ENCODE measurements at places on chromosomes 12 and 14.

- DNase-seq = no peak
These were observed 12.6 kb downstream of the DHRS1 start for GRCh38 chr14:24286996-24287395.

GRCh38 chr12:111276146-111276545, 92.7 kb downstream of the PHETA1 start:
- no peak for DNase-seq

- no peak for DNase-seq
These were observed 7.2 kb upstream of the RBM19 start for GRCh38 chr12:113973109-113973904.

GRCh38 chr12:120404271-120404670, 33.6 kb upstream of the COX6A1 start:
- DNase-seq = no peak

DNA sequence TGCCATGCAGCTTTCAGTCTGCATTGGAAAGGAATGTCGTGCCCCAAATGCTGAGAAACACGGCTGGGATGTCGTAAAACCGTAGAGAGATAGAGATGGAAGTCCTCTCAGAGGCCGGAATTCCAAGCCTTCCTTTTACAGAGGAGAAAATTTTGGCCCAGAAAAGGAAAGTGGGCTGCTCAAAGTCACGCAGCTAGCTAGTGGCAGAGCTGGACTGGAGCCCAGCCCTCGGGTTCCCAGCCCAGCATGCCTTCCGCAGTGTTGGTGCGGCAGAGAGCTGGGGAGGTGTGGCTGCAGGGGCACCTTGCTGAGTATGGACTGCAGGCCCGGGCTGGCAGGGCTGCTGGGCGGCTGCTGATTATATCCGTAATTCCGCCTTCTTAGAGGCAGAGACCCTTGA, 50.3 kb downstream of the KCNA1 start:
- DNase-seq = no peak

DNA sequence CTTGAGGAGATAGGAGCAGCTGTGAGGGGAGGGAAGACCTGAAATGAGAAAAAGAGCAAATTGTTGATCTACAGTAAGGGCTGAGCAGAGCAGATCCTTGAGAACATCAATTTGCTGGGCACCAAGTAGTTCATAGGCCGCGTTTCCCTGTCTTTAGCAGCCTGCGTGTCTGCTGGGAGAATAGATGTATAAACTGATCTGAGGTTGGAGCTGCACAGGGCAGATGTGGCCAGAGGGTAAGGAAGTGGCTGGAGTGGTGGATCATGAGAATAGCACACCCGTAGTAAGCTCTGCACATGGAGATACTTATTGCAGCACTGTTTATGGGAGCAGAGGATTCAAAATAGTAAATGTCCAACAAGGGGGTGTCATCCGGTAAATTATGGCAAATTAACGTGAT, 44.4 kb downstream of the NTF3 start:
- DNase-seq = no peak

DNA sequence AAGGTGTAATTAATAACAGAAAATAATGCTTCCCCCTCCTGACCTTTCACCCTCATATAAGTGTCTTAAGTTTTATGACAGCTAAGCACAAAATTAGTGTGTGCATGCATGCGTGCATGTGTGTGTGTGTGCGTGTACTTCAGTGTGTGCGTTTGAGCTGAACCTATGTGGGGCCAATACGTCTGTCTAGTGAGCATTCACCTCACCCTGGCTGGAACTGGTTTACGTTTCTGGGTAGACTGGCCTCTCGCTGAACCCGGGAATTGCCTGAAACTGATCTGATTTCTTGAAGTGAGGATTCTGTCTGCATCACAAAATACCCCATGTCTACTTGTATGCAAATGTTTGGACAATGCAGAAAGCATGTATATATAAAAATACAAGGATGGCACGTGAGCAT, 68.2 kb upstream of the TBX3 start:
- no peak for DNase-seq

DNA sequence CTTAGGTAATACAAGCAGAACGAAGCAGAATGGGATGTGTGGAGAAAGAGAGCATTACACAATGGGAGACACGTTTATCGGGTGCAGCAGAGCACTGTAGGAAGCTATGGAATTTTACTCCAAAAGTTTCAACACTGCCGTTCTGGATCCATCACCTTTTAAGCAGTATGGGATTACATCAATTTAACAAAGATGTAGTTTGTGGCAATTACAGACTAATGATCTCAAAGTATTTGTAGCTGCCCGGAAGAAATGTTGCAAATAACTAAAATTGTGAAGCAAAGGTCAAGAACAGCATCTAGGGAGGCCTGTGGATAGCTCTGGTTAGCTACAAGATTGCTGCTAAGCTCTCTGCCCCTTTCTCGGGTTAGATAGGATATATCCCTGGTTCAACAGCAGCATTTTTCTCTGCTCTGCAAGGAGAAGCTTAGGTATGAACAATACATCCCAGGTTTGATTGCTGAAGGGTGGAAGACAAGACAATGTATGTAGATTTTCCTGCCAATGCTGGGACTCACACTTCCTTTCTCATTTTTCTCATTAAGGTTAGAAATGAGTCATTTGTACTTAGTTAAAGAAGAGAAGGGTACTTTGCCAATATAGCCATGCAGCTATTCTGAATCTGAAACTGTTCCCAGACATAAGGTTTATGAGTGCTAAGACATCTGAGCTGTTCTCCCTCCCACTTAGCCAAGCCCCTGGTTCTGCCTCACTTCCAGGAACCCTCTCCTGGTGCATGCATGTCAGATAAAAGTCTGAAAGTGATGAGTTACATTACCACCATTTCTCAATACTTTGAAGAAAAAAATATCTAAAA, 75.0 kb upstream of the HIF1A start:
- DNase-seq = no peak

DNA sequence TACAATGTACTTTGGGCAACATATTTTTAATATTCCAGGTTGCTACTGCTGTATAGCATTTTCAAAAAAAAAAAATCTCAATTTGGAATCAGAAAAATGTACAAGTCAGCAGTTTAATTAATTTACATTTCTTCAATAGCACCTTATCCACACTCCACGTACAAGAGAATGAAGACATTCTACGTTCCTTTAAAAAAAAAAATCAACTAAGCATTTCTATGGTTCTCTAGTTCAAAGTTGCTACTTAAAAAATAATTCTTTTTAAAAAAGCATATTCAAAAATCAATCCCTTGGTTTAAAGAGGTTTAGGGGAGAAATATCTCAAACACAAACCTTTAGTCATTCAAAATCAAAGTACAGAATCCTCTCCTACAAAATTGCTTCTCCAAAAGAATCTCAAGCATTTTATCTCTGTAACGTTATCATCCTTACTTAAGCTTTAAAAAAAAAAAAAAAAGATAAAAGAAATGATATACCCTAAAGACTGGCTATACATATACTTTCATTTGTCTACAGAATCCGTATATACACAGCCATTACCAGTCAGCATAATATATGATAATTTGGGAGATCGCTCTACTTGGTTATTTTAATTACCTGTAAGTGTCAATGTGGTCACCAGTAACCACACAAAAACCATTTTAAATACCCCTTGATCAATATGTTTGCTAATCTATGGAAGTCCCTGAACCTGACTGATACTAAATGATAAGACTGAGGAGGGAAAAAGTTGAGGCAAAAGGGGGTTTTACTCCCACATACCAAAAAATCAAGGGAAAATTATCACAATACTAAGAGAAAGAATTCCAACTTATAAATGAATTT, 2.7 kb downstream of the MED13L start:
- no peak for DNase-seq

DNA sequence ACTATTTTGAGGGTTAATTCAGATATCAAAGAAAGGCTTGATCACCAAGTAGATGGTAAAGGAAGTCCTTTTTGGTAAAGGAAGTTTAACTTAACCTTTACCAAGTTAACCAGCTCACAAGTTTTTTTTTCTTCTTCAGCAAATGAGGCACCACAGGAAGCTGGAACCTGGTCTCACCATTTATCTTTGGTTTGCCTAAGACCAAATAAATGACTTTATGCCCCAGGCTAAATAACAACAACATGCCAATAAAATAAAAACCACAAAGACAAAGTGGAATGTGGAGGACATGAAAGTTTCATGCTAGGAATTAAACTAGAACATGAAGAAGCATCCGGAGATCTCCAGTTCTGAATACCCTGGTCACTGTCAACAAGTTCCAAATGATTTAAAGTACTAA, 116.8 kb upstream of the PRICKLE1 start:
- DNase-seq = no peak

GRCh38 chr12:114655934-114656749, 27.8 kb downstream of the TBX3 start:
- DNase-seq = no peak

DNA sequence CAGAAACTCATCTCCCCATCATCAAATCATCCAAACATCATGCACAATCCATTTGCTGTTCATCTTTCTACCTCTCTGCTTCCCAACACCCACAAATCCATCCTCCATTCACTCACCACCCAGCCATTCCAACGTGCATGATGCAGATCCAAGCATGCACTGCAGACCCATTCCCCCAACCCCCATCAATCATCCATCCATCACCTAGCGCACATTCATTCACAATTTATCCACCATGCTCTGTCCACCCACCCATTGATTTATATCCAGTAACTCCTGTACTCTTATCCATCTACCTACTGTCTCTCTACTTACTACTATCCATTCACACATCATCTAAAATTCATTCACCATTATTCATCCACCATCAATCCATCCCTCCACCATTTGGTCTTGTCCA, 4.0 kb upstream of the AMN start:
- no peak for DNase-seq

DNA sequence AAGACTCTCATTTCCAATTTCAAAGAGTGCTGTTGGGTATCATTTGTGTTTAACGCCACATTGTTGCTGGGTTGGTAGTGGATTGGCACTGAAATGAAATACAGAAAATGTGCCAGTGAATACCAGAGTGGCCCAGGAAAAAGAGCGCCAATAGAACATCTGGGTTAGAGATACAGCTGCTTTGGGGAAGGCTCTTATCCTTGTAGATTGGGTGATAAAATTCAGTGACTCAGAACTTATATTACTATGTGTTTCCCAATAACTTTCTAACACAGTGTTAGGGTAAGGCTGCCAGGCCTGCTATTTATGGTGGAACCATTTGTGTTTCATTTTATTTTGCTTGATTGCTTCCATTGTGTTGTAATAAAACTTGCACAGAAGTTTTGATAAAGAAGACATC, 168.2 kb upstream of the SSTR1 start:
- DNase-seq = no peak

GRCh38 chr14:104323551-104324175, 185.3 kb downstream of the KIF26A start:
- no peak for DNase-seq

GRCh38 chr12:71876137-71876799, 36.7 kb downstream of the TBC1D15 start:
- no peak for DNase-seq

DNA sequence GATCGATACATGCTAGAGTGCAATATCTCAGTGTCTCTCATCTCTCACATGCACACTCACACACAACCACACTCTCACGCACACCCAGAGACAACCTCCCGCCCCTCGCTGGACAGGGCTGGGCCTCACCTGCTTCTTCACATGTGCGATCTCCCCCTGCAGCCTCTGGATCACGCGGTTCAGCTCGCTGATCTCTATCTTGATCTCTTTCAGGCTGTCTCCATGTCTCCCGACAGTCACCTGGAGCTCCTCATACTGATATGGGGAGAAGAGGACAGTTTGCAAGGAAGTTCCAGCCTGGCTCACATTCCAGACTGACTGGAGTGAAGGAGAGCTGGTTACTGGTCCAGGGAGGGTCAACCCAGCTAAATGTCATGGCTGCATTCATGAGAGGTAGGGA, 4.4 kb downstream of the KRT2 start:
- no peak for DNase-seq

DNA sequence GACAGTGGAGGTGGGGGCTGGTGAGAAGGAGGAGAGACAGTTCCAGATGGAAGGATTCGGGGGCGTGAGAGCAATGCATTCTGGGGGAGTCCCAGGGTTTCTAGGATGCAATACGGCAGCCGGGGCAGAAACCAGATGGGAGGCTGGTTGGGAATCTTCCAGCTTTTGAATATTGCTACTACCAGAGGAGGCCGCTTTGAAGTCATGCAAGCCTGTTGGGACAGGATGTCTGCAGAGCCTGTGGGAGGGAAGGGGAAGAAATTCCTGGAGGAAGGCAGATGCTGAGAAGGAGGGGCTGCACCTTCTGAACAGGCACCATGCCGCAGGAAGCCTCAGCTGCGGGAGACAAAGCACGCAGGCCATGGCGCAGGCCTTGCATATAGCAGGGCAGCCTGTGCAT, 105.4 kb downstream of the APAF1 start:
- DNase-seq = no peak

DNA sequence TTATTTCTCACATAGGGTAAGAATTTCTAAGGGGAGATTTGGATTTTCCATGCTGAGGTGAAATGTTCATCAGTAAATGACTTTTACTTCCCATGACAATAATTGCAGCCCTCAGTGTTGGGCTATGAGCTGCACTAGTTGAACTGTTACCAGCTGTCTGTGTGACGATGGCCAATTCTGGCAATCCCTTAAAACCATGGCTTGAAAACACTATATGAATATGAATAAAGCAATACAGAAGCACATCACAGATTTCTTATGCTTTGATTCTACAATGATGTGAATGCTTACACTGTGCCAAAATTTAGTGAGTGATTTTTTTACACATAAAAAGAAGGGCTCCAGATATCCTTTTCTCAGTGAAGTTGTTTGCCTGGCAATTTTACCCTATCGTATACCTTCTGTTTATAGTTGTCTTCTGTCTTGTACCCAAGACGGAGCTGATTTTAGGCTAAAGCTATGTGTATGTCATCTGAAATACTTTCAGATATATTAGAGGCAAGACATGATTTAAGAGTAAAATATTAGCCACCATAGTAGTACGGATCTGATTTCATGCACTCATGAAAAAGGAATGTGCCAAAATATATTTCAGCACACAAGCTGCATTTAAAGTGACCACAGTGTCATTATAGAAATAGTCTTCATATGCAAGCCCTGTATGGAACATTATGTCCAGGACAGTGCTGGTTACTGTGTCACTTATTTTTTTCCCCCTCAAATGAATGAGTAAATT, 52.0 kb downstream of the SLC38A4 start:
- peak; percentile 39 for DNase-seq
